Stimulated activated CD4-positive, alpha-beta T cell treated with anti-CD3 and anti-CD28 coated beads, TNF-alpha, amount 100 ng/mL, for 4 hours (primary cell): ENCODE measurements at places on chromosomes 11 and 22.

GRCh38 chr22:45518136-45518535 lies 15.5 kb downstream of the FBLN1 start:
- DNase-seq, result no peak

DNA sequence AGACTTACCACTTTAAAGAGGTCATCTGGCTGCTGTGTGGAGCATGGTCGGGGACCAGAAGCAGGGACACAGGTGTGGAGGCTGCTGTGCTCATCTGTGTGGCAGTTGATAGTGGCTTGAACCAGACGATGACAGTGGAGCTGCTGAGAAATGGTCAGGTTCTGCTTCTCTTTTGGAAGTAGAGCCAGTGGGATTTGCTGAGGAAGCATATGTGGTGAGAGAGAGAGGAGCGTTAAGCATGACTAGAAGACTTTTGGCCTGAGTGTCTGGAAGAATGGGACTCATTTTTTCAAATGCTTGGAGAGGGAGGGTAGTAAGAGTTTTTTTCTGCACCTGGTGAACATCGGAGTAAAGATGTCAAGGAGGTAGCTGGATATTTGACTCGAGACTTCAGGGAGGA lies 12.5 kb upstream of the SREBF2 start:
- DNase-seq, result no peak

- DNase-seq, result no peak
Measured at GRCh38 chr22:37741312-37741795, 44.5 kb downstream of the TRIOBP start.

- no peak for DNase-seq
Measured at GRCh38 chr11:72962717-72963116, 148.5 kb downstream of the ATG16L2 start.

DNA sequence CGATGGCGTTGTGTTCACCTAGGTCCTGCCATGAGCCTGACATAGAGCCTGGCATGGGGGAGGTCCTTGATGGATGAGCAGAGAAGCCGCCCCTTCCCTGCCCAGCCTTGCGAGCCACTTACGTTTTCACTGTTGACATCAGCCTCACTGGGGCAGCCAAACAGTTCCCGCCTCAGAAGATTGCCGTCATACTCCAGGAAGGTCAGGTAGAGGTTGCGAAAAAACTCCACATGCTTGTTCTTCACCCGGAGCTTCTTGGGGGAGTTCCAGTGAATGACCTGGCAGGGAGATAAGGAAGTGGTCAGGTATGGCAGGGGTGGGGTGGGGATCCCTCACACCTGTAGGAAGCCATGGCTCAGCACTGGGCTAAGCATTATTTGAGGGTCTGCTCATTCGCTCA lies 279.3 kb upstream of the SYN3 start:
- DNase-seq, result no peak
